ENCODE measurements at places on chromosomes 12 and 14.

GRCh38 chr12:101490286-101490920 is 15.3 kb downstream of the SPIC start:
- no peak for DNase-seq

DNA sequence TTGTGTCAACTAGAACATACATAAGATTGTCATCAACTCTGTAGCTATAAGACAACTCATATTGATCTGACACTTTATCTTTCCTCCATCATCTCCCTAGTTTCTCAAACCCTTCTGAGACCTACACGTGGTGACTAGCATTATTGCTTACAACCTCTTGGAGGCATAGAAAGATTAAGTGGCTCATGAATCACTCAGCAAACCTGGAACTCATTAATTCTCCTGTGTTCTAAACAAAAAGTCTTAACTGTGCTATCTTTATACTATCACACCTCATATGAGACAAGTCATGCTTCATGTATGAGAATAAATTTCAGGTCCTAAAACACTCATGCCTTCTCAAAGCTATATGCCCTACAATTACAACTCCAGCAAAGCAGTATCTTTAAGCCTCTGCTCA is 408.6 kb upstream of the SYT1 start:
- no peak for DNase-seq

DNA sequence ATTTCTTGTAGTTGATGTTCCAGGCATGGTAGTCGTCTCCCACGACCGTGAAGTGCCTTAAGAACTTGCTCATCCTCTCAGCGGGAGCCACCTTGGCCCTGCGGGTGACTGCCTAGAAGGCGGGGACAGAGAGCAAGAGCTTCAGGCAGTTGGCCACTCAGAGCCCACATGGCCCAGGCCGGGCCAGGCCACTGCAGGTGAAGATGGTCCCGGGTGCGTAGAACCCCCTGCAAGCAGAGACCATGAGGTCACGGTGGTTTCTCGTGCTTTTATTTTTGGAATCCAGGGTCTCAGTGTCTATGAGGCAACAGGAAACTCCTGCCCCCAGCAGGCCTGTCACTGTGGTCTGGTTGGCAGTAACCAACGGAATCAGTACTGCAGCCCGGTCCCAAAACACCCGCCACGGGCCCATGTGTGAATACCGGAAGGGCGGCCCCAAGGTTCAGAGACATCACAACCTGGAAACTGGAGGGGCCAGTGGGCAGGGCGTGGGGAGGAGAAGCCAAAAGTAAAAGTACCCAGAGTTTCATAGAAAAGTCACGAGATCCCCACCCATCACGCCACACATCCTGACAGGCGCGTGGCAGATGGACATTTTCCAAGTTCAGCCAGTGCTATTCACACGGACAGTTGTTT is 27.5 kb downstream of the HVCN1 start:
- no peak for DNase-seq

DNA sequence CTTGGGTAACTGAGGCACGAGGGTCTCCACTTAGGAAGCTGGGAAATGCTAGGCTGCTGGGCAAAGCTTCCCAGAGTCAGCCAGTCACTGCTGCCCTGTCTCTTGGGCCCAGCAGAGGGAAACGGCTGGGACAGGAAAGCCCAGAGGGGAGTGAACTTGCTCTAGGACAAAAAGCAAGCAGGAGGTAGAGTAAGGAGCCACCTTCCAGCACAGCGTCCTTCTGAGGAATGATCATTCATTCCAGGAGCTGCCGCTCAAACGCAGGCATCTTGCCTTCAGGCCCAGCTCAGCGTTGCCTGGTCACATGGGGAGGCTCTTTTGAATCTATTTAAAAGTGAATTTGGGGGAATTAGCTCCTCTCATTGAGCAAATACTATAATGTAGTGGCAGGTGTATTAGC is 118.6 kb downstream of the CRACR2A start:
- DNase-seq, result no peak
